Mesothelial cell of epicardium (in vitro differentiated cells): ENCODE measurements at places on chromosomes 5 and 9.
A peak's percentile ranks its signal among the peaks of the same experiment; 100 is the strongest.

- DNase-seq: no peak
- peaks cover 15% of the 10 kb centered on the region for H3K36me3 ChIP-seq
These were observed at the start of gene PCDHGA3 for GRCh38 chr5:141343242-141343952. PCDHGA3 (plus strand) TSS chr5:141343829; CDS start chr5:141344034, 205 bp downstream.

- H3K36me3 ChIP-seq: no peaks in the 10 kb centered on the region
- H3K27ac ChIP-seq: peak overlapping the region; percentile 89
- peak overlapping the region; percentile 17 for H3K4me3 ChIP-seq
- no peak for DNase-seq
These were observed 1.5 kb upstream of the DPP7 start for GRCh38 chr9:137116027-137116507.

DNA sequence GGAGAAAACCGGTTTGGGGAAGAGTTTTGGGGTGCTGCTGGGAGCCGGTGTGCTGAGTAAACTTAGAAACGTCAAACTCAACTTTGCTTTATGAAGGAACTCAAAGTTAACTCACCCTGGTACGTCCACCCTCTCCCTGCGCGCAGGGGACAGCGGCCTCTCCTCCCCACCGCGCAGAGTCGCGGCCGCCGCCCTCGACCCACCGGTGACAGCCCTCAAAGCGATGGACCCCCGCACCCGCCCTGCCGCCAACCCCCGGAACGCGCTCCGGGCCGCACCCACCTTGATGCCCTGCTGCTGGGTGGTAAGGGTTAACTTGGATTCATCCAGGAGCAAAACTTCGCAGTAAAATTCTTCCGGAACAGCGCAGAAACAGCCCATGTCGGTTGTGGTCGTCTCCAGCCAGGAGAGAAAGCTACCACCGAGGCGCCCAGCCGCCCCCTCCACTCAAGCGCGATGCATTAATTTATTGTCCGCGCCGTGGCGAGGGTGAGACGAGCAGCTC is 366 bp downstream of the EPB41L4A start:
- peak overlapping the region; percentile 73 for H3K4me3 ChIP-seq
- peaks cover 19% of the 10 kb centered on the region for H3K4me1 ChIP-seq
- DNase-seq: peak; percentile 50
- no peaks in the 10 kb centered on the region for H3K36me3 ChIP-seq
- H3K27me3 ChIP-seq: peaks cover 17% of the 10 kb centered on the region
- H3K27ac ChIP-seq: peak overlapping the region; percentile 78

DNA sequence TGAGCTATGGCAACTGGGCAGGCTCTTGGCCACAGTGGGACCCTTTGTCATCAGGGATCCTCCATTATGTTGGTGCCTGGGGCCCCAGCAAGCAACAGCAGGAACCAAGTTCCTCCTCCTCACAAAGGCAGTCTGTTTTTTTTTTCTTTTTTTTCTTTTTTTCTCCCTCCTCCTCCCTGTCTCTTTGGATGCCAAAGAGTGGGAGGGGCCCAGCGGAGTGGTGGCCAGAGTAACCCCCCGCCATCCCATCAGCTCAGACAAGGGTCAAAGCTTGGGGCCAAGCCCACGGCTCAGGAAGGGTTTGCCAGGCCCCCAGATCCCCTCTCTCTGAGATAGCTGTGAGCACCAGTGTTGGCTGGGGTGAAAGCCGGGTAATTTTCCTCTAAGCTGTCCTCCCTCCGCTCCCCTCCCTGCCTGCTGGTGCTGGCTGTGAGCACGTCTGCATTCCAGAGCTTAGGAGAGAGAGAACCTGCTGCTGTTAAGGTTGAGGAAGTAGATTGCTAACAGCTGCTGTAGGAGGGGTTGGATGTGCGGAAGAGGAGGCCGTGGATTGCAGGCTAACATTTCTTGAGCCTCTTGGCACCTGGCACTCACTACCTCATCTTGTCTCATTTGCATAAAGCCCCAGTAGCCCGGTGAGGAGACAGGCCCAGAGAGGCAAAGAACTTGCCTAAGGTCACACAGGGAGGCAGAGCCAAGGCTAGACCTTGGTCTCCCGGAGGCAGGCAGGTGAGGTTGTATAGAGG is 21.2 kb downstream of the GSN start:
- no peaks in the 10 kb centered on the region for H3K36me3 ChIP-seq
- no peaks in the 10 kb centered on the region for H3K27me3 ChIP-seq
- peak overlapping the region; percentile 23 for H3K4me3 ChIP-seq
- DNase-seq: peak; percentile 71
- H3K27ac ChIP-seq: peak overlapping the region; percentile 92

DNA sequence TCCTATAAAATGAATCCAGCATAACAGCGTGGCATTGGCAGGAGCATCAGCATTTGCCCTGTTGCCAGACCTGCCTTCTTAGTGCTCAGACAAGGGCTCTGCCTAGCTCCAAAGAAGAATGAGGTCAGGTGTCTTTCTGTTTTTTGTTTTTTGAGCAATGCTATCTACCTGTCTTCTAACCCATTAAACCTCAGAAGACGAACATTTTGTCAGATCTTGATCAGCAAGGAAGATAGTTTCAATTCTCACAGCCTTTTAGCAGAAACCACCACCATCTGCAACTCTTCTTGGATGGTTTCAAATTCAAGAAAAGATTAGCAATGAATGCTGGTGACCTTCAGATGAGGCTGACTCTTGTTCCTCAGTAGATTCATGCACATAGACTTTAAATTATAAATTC is 103.5 kb upstream of the IQGAP2 start:
- peaks cover 5% of the 10 kb centered on the region for H3K4me1 ChIP-seq
- H3K36me3 ChIP-seq: no peaks in the 10 kb centered on the region
- H3K4me3 ChIP-seq: no peak overlapping the region
- no peak for DNase-seq
- H3K27me3 ChIP-seq: no peaks in the 10 kb centered on the region

DNA sequence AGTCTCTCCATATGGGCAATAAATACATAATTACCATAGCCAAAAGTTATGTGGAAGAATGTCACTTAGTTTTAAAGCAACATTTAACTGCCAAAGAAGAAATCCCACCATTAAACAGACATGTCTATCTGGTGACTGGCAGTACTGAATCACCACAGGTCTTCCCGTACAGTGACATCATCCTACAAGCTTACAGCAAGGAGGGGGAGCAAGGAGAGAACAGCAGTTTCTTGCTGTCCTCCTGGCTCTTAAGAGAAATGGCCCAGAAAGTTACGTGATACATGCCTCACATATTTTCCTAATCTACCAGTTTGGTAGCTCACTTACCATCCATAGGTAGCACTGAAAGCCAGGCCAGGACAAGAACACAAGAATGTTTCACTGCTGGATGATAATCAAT is 671.0 kb downstream of the DMRTA1 start:
- H3K4me3 ChIP-seq: no peak overlapping the region
- peaks cover 7% of the 10 kb centered on the region for H3K4me1 ChIP-seq
- H3K36me3 ChIP-seq: no peaks in the 10 kb centered on the region

GRCh38 chr9:128902351-128903078 is 18.3 kb upstream of the PHYHD1 start:
- peaks cover 6% of the 10 kb centered on the region for H3K36me3 ChIP-seq
- no peak overlapping the region for H3K4me3 ChIP-seq
- no peak overlapping the region for H3K27ac ChIP-seq

DNA sequence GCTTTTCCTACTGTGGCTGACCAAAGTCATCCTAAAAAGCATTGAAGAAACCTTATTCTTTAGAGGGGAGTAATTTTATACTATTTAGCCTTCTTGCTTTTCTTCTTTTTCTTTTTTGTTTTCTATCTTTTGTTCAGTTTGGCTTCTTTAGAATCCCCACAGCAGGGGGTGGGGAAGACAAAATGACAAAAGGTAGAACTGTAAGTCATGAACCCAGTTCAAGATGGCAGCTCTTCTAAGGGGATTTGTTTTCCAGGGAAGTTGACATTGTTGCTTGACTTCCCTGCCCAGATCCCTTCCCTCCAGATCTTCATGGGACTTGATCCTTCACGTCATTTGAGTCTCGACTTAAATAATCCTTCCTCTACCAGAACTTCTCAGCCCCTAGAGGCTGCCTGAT is 692.4 kb upstream of the DMAC1 start:
- H3K27ac ChIP-seq: no peak overlapping the region
- peaks cover 13% of the 10 kb centered on the region for H3K36me3 ChIP-seq
- H3K27me3 ChIP-seq: no peaks in the 10 kb centered on the region
- DNase-seq: no peak
- H3K4me3 ChIP-seq: no peak overlapping the region

DNA sequence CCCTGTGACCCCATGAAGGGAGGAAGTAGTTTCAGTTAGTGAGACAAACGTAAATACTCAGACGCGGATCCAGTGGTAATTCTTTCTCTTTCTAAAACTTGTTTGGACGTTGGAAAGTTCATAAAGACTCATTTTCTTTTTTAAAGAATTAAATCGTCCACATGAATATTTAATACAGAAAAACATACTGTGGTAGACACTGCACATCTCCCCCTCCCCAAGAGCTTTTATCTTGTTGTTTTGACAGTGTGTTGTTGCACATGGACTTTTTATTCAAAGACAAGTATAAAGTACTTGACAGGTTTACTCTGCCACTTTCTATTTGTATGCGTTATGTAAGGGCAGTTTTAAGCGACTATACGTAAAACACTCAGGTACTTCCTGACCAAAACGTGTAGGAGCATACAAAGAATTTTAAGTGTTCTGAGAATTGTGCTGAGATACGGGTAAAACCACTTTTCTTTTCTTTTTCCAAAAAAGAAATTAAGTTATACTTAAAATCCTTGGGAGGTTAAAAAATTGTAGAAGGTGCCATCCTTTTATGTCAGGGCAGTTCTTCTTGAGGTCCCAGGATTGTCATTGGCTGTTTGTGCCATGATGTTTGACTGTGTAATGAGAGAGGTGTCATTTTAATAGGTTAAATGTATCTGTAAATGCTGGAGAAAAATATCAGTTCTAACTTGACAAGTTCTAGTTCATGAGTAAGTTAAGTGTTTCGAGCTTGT is 1.3 kb downstream of the NIPBL start:
- no peaks in the 10 kb centered on the region for H3K27me3 ChIP-seq
- no peaks in the 10 kb centered on the region for H3K36me3 ChIP-seq
- peak overlapping the region; percentile 83 for H3K4me3 ChIP-seq
- peaks cover 48% of the 10 kb centered on the region for H3K4me1 ChIP-seq

- H3K27ac ChIP-seq: no peak overlapping the region
- H3K27me3 ChIP-seq: no peaks in the 10 kb centered on the region
- no peak for DNase-seq
- H3K4me1 ChIP-seq: no peaks in the 10 kb centered on the region
- H3K4me3 ChIP-seq: no peak overlapping the region
These were observed 39.9 kb upstream of the CTXN3 start for GRCh38 chr5:127609011-127609410.

DNA sequence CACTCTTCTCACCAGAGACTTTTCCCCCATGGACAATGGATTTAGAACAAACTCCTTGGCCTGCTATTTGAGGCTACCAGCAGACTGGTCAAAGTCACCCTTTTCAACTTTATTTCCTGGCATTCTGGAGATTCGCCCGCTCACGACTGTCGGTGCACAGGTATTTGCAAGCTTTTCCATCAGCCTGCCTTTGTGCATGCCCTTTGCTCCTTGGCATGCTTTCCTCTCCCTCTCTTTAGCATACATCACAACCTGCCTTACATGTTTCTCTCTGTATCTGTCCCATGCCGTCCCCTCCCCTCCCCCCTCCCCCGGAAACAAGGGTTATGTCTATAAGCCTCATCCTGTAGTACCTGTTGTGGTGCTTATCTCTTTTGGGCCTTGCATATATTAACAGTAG is 257.1 kb downstream of the AOPEP start:
- H3K27me3 ChIP-seq: no peaks in the 10 kb centered on the region
- H3K4me3 ChIP-seq: no peak overlapping the region
- peaks cover 19% of the 10 kb centered on the region for H3K4me1 ChIP-seq

DNA sequence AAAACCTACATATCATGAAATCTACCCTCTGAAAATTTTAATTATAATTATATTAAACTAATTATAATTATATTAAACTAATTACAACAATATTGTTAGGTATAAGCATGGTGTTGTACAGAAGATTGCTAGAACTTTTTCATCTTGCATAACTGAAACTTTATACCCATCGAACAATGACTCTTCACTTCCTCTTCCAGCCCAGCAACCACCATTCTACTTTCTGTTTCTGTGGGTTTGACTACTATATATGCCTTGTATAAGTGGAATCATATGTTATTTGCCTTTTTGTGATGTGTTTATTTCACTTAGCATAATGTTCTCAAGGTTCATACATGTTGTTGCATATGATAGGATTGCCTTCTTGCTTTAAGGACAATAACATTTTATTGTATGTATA is 274.2 kb upstream of the CCNH start:
- H3K27me3 ChIP-seq: no peaks in the 10 kb centered on the region
- DNase-seq: no peak
- no peak overlapping the region for H3K27ac ChIP-seq
- H3K4me3 ChIP-seq: no peak overlapping the region
- no peaks in the 10 kb centered on the region for H3K4me1 ChIP-seq

- H3K36me3 ChIP-seq: no peaks in the 10 kb centered on the region
- H3K27me3 ChIP-seq: no peaks in the 10 kb centered on the region
- H3K27ac ChIP-seq: peak overlapping the region; percentile 41
- H3K4me3 ChIP-seq: no peak overlapping the region
These were observed 32.7 kb downstream of the GAPT start for GRCh38 chr5:58523956-58524355.

DNA sequence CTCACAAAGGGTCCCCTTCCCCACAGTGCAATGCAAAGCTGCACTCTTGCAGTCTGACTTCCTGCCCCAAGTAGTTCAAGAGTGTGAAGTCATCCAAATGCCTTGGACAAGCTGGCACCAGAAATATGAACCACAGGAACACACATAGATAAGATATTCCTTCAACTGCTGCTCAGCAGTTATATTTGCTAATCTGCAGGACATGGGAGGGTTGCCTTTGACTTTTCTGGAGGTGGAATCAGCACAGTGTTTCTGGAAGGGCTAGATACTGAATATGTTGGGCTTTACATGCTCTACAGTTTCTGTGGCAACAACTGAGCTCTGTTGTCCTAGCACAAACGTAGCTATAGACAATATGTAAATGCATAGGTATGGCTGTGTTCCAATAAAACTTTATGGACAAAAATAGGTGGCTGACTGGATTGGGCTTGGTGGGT is 96.7 kb upstream of the PCA3 start:
- no peaks in the 10 kb centered on the region for H3K36me3 ChIP-seq
- H3K4me3 ChIP-seq: no peak overlapping the region
- no peaks in the 10 kb centered on the region for H3K27me3 ChIP-seq

- H3K4me1 ChIP-seq: no peaks in the 10 kb centered on the region
- peaks cover 29% of the 10 kb centered on the region for H3K36me3 ChIP-seq
- no peak overlapping the region for H3K27ac ChIP-seq
These were observed 8.3 kb downstream of the PPIC start for GRCh38 chr5:123028222-123028621.

DNA sequence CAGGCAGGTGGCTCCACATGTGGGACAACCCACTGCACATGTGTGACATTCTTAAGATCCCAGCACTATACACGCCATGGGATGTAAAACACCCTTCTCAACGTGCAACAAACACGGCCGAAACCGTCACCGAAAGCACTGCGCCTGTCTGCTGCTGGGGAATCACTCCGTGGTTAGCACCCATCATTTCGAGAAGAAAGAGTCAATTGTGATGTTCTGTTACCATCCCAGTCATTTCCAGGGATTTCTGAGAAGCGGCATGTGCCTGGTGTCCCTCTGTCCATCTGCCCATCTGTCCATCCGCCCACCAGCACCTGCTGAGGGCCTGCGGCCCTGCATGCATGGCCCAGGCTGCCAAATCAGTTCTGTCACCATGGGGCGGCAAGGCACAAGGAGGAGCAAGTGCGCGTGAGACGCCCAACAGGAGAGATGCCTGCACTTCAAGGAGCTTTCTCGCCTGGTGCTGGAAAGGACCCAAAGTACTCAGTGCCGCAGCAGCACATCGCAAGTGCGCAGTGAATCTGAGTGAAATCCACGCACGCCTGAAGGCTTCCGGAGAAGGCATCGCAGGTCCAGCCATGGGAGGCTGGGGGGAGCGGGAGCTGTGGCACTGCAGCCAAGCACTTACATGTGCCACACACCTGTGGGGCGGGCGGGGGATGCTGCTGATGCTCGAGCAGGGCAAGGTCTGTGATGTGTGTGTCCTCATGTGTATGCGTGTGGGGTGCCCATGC is 38.0 kb downstream of the VAV2 start:
- peak overlapping the region; percentile 86 for H3K27ac ChIP-seq
- H3K4me1 ChIP-seq: peaks cover 48% of the 10 kb centered on the region
- H3K4me3 ChIP-seq: no peak overlapping the region
